ENCODE measurements at places on chromosomes 1 and 21. TPM values are rescaled to one million over a fixed set of nuclear protein-coding genes. Genes with fewer than 3 reads are reported as not detected.

LRRC7 gene
- total RNA-seq = 0.07 TPM

GUCA2A gene
- total RNA-seq = not detected

AMY1C gene
- not detected for total RNA-seq

ESPN gene
- 1.5 TPM for total RNA-seq

CENPF gene
- total RNA-seq = 53.0 TPM

ACTA1 gene
- total RNA-seq = not detected

ACTL8 gene
- total RNA-seq = not detected

RHOU gene
- 0.46 TPM for total RNA-seq

FCRL6 gene
- not detected for total RNA-seq

TMEM125 gene
- total RNA-seq = 2.3 TPM

C1orf105 gene
- not detected for total RNA-seq

CELA3A gene
- not detected for total RNA-seq

ANKRD34A gene
- total RNA-seq = 1.0 TPM

AIRE gene
- not detected for total RNA-seq

FYB2 gene
- not detected for total RNA-seq

CFAP74 gene
- 0.07 TPM for total RNA-seq

HCN3 gene
- total RNA-seq = 3.4 TPM

CYP2J2 gene
- 8.5 TPM for total RNA-seq

RNF186 gene
- total RNA-seq = not detected

Measured in foreskin keratinocyte (primary cell).